Hematopoietic multipotent progenitor cell treated with erythropoietin and hydrocortisone succinate and interleukin-3 and kit ligand, for 4 days (in vitro differentiated cells): ENCODE measurements at places on chromosomes 3 and 15.
A peak's percentile ranks its signal among the peaks of the same experiment; 100 is the strongest.

DNA sequence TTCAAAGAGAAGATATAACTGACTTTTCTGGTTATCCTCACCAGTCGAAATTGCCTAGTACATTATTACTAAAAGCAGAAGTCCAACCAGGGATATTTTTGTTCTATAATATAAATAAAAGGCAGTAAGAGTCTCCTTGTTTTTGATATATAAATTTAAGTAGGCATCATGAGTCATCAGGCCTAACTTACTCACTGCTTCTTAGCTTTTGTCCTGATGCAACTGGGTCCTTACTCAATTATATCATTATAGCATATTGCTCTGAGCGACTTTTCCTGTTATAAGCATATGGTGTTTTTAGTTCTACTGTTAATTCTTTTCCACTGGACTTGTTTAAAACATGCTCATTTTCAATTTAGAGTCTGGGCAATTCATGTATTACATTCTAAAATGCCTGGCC, 910.1 kb downstream of the MCTP2 start:
- DNase-seq, result no peak

- no peak for DNase-seq
Measured at GRCh38 chr3:166613365-166613764, 766.7 kb downstream of the ZBBX start.

DNA sequence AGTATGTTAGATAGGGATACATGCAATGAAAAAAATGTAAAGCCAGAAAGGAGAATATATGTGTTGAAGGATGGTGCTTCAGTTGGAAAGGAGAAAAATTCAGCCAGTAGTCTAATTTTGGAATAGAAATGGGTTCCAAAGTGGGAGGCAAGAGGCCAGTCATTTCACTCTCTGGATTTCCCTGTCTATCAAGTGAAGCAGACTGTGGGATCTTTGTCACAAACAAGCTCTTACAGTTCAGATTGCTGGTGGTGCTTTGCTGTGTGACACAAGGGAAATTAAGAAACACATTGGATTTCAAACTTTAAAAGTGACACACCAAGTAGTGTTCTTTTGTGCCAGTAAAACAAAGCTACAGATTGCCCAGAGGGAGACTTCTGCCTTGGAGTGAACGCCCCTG, 82.0 kb upstream of the BFSP2 start:
- no peak for DNase-seq

- DNase-seq, result no peak
Measured at GRCh38 chr3:170714562-170715535, 129.0 kb upstream of the SLC7A14 start.

- DNase-seq, result no peak
Measured at GRCh38 chr3:113125951-113126350, 85.4 kb upstream of the BOC start.

- no peak for DNase-seq
Measured at GRCh38 chr15:100500226-100500990, 28.3 kb downstream of the CERS3 start.

DNA sequence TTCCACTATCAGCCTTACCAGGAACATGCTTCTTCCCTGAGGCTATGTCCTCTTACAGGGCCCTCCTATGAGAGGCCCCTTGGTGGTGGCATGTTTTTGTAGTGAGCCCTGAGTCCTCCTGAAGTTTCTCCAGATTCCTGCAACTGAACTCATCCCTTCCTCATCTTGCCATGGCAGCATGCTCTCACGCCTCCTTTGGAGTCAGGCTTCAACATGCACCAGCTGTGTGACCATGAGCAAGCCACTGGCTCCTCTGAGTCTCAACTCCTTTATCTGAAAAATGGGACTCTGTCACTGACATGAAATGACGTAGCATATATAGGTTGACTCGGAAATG, 216.3 kb upstream of the TLE3 start:
- DNase-seq, result no peak

GRCh38 chr3:45435961-45436360, 47.6 kb downstream of the LARS2 start:
- no peak for DNase-seq

GRCh38 chr3:152608696-152609594, 226.0 kb upstream of the P2RY1 start:
- no peak for DNase-seq

DNA sequence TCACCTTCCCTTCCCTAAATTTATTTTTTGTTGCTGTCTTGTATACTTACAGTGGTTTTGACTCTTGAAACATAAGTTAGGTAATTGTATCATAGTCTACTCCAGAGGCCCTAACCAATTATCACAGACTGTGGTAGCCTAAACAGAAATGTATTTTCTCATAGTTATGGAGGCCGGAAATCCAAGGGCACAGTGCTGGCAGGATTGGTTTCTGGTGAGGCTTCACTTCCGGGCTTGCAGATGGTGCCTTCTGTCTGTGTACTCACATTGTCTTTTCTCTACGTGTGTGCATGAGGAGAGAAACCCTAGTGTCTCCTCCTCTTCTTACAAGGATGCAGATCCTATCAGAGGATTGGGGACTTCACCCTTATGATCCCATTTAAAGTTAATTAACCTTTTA, 290.2 kb upstream of the KCNMB2 start:
- no peak for DNase-seq

- DNase-seq, result no peak
Measured at GRCh38 chr3:23105048-23105447, 98.1 kb upstream of the UBE2E2 start.

GRCh38 chr3:119322021-119322834, 28.0 kb downstream of the ARHGAP31 start:
- no peak for DNase-seq

DNA sequence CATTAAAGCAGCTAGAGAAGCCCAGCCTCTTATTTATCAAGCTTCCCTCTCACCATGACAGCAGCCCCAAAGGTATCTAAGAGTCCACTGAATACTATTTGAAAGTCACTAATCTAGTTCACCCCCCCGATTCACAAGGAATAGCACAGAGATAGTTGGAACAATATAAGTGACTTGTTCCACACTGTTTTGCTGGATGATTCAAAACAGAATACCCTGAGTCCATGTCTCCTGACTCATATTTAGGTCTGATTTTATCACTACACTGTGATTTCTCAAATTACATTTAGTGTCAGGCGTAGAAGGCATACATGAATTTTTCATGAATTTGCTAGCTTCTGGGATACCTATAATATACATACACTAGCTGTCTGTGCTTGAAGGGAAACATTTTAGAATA, 18.7 kb upstream of the EOGT start:
- no peak for DNase-seq

GRCh38 chr15:100134089-100134583, 207.6 kb downstream of the ADAMTS17 start:
- DNase-seq, result no peak

DNA sequence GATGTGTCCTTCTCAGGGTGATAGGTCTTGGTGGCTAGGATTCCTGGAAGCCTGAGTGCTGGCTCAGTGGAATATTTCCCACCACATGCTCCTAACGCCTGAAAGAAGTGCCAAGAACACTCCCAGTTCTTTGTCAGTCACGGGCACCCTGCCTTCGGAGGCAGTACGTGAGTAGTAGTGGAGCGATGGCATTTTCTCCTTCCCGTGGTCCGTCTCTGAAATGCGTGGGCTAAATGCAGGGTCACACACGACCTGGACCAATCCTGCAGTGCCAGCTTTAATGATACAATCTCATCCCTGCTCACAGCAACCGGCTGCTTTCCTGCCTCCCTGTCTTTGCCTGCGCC, 14.5 kb downstream of the H1-8 start:
- DNase-seq, result no peak

DNA sequence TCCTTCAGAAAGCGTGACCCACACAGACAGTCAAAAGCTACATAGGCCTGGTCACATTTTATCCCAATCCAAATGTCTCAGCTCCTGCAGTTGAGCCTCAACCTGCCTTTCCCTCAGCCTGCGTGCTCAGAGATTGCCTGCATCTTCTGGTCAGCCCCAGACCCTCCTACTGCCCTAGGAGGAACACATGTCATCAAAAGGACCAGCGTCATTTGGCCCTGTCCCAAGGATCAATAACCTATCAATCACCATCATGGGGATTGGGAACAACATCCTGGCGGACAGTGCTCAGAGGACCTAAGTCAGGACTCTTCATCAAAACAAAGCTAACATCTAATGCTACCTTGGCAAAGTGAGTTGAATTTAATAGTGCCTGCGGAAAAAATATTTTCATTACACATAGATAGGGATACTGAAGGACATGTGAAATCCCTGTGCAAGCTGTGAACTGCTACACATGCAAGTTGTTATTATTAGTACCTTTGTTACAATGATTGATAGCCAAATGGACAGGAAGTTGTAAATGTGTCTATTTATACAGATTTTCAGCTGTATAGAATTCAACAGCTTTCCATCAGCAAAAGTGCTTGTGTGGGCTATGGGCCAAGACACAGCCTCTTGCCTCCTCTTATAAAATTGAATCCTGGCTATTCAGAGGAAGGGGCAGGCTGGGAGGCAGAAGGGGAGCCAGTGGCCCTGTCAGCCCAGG, 47.7 kb downstream of the UMPS start:
- DNase-seq, result no peak

GRCh38 chr15:38253351-38253781, 730 bp downstream of the SPRED1 start:
- peak; percentile 63 for DNase-seq

GRCh38 chr15:67150023-67150860, 84.8 kb downstream of the SMAD3 start:
- DNase-seq, result peak; percentile 71

- no peak for DNase-seq
Measured at GRCh38 chr3:127933396-127933795, 18.4 kb downstream of the KBTBD12 start.

DNA sequence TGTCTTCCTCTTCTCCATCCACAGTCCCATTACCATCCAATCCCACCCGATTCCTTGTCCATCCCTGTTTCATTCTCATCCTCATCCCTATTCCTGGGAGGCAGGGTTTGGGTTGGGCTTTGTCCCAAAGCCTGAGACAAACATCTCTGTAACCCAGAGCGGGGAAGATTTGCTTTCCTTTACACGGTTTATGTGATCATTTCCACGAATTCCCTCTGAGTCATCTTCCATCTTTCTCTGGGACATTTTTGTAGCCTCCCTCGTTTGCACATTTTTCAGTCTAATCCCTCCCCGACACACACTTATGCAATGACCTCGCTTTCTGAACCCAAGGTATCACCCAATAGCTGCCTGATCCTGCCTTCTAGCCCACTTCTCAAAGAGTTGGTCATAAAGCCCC, 22.8 kb downstream of the DUOX2 start:
- no peak for DNase-seq

- no peak for DNase-seq
Measured at GRCh38 chr15:25939122-25939521, 76.0 kb upstream of the ATP10A start.

- no peak for DNase-seq
Measured at GRCh38 chr3:71360180-71360579, 223.3 kb downstream of the FOXP1 start.

DNA sequence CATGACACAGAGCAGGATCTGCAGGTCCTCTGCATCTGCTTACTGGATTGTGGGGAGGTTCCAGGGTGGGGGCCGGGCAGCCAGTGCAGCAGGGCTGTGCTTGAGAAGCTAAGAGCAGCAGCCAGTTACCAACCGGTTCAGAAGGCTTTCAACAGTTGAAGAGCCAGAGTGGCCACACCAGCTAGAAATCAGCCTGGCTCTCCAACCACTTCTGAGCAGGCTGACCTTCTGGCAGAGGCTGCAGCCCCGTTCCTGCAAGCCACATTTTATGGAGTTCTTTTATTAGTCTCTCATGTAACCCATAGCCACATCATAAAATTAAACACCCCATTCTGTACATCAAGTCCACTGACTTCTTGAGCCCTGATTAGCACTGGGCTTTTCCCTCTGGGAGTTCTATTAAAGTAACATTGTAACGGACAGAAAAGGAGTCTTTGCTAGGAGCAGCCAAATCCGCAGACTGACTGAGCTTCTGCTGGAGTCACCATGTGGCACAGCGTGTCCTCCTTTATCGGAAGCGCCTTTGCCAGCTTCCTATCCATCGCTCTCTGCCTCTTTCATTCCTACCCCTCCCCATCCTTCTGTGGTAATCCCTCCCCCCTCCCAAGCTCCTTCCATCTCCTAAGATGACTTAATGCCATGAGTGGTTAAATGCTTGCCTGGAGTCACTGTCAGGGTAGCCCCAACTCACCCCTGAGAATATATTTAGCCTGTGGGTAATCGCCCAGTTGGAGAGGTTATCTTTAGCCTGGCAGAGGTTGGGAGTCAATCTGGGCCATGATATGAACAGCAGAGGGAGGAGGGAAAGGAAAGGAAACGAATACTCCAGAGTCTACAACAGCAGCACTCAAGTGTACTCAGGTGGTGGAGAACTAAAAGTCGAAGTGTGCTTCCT, 138.5 kb upstream of the HES1 start:
- peak; percentile 85 for DNase-seq

DNA sequence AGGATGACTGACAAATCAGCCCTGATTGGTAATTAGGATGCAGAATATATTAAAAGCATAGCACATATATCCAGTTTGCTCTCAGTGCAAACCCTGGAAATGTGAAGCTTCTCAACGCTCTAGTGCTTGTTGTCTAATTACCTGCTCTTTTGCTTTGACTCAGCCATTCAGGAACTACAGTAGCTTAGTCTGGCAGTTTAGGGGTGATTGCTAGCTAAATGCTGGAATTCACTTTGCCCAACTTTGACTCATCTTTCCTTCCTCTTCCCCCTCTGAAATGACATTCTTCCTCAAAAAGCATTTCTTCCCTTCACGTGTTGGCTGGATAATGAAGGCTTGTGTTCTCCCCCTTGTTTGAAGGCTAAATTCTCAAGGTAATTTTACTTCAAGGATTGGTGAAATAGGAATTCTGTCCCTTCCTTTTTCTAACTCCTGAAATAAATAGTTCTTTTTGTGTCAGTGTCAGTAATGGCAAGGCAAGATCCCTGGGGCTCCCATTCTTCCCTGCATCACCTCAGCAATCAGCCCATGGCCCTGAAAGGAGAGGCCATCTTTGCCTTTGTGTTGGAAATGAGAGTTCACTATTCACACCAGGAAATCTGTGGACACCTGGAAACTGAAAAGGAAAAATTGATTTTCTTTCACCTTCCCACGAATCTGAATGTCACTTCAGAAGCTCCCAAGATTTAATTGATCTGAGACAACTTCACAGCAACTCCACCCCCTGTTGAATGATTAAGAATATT, 103.6 kb downstream of the ECT2 start:
- no peak for DNase-seq

DNA sequence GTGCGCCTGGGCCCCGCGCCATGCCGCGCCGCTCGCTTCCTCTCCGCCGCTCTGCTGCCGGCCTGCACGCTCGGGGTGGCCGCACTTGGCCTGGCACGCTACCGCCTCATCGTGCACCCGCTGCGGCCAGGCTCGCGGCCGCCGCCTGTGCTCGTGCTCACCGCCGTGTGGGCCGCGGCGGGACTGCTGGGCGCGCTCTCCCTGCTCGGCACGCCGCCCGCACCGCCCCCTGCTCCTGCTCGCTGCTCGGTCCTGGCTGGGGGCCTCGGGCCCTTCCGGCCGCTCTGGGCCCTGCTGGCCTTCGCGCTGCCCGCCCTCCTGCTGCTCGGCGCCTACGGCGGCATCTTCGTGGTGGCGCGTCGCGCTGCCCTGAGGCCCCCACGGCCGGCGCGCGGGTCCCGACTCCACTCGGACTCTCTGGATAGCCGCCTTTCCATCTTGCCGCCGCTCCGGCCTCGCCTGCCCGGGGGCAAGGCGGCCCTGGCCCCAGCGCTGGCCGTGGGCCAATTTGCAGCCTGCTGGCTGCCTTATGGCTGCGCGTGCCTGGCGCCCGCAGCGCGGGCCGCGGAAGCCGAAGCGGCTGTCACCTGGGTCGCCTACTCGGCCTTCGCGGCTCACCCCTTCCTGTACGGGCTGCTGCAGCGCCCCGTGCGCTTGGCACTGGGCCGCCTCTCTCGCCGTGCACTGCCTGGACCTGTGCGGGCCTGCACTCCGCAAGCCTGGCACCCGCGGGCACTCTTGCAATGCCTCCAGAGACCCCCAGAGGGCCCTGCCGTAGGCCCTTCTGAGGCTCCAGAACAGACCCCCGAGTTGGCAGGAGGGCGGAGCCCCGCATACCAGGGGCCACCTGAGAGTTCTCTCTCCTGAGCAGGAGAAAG, 951 bp downstream of the GPR62 start:
- peak; percentile 74 for DNase-seq
